Head of caudate nucleus (tissue), 42 donors: ENCODE measurements at places on chromosomes 11 and 22.

DNA sequence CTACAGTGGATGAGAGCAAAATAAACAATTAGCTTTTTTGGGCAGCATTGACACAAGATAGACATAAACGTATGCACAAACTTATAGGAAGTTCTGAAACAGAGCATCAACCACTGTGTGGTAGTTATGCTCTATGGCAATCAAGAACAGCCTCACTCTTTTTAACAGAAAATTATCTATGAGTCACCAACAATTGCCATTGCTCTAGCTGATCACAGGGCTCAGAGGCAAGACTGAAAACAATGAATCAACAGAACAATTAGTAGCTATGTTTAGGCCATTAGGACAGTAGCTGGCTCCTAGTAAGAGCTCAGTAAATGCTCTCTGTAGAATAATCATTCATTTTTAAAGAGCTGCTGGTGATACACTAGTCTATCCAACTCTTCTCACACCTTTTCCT lies 34.9 kb upstream of the PICALM start:
- no peak for DNase-seq

GRCh38 chr22:42758931-42759629 lies 38.4 kb upstream of the A4GALT start:
- no peak for DNase-seq

- no peak for DNase-seq
Measured at GRCh38 chr22:26783885-26784284, 126.5 kb downstream of the MIAT start.

DNA sequence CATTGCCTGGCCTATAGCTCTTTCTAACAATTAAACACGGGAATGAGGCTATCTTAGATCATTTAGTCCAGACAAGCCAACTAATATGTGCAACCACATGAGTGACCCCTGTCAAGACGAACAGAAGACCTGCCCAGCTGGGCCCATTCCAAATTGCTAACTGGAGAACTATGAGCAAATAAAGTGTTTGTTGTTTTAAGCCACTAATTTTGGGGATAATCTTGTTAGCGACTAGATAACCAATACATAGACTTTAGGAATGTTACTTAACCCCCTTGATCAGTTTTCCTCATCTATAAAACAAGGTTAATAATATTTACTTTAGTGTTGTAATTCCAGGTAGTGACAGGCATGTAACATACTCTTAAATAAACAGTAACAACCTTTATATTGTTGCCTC lies 848.3 kb downstream of the METTL15 start:
- DNase-seq = no peak

GRCh38 chr11:29300420-29300819 lies 716.4 kb downstream of the KCNA4 start:
- no peak for DNase-seq

- DNase-seq = no peak
Measured at GRCh38 chr11:61846362-61847020, 18.4 kb downstream of the FADS2 start.

- peak; percentile 31 for DNase-seq
Measured at GRCh38 chr11:12411806-12412727, 34.7 kb downstream of the PARVA start.

- DNase-seq = no peak
Measured at GRCh38 chr11:4654635-4655369, 11.0 kb downstream of the OR51E1 start.

DNA sequence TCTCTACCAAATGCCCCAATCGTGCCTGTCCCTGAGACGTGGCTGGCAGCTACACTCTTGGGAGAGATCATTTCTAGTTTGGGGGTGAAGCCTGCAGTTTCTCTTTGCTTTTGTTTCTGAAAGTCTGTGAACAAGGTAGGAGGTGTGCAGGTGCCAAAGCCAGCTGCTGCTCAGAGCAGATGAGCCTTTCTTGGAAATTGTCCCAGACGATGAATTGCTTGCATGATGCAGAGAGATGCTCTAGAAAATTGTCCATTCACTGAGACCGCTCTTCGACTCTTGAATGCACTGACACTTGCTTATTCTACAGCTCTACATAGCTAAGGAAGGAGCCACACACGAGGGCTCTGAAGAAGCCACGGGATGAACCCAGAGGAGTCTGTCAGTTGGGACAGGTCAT lies 225.6 kb upstream of the E2F8 start:
- DNase-seq = no peak

GRCh38 chr22:47460176-47460575 lies 697.7 kb downstream of the TBC1D22A start:
- DNase-seq = no peak

- no peak for DNase-seq
Measured at GRCh38 chr11:9643751-9644150, 20.1 kb upstream of the SWAP70 start.

DNA sequence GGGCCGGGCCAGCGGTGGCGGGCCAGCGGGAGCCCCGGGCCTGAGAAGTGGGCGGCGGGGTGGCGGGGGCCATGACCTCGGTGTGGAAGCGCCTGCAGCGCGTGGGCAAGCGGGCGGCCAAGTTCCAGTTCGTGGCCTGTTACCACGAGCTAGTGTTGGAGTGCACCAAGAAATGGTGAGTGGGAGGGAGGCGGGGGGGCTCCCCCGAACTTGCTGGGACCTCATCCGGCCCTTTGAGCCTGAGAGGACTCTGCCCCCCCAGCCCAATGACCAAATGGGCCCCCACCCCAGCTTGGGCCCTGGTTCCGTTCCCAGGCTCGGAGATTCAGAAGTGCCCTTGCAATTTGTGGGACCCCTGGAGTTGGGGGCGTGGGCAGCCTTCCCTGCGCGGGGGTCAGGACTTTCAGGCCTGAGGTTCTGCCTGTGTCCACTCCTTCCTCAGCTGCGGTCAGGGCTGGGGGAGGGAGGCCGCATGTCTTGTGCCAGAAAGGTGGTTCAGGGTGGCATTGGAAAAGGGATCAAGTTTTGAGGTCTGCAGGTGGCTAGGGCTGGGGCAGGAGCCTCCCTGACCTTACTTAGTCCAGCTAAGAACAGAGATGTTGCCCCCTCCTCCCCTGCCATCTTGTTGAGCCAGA lies 496 bp downstream of the EHBP1L1 start:
- no peak for DNase-seq
